ENCODE measurements at places on chromosomes 16 and 17.

GRCh38 chr17:37779554-37779953, 34.7 kb upstream of the HNF1B start:
- DNase-seq, result no peak

GRCh38 chr17:13864521-13864920, 204.8 kb upstream of the COX10 start:
- DNase-seq, result no peak

DNA sequence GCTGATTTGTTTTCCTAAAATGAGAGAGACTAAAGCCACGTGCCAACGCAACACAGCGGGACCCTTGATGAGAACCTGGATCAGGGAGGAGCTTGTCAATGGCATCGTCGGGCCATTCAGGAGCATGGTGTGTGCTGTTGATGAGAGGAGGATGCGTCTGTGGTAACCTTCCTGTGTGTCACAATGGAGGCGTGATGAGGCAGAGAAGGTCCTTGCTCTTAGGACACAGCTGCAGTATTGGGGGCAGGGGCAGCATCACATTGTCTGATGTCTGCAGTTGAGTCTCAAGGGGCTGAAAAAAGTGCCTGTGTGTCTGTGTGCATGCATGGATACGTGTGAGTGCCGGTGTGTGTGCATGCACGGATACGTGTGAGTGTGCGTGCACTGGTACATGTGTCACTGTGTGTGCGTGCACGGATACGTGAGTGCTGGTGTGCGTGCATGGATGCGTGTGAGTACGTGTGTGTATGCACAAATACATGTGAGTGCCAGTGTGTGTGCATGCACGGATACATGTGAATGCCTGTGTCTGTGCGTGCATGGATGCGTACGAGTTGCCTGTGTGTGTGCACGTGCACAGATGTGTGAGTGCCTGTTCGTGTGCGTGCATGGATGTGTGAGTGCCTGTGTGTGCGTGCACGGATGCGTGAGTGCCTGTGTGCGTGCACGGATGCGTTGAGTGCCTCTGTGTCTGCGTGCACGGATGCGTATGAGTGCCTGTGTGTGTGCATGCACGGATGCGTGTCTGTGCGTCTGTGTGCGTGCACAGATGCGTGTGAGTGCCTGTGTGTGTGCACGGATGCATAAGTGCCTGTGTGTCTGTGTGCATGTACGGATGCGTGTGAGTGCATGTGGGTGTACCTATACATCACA, 39.3 kb downstream of the BAIAP2 start:
- no peak for DNase-seq

DNA sequence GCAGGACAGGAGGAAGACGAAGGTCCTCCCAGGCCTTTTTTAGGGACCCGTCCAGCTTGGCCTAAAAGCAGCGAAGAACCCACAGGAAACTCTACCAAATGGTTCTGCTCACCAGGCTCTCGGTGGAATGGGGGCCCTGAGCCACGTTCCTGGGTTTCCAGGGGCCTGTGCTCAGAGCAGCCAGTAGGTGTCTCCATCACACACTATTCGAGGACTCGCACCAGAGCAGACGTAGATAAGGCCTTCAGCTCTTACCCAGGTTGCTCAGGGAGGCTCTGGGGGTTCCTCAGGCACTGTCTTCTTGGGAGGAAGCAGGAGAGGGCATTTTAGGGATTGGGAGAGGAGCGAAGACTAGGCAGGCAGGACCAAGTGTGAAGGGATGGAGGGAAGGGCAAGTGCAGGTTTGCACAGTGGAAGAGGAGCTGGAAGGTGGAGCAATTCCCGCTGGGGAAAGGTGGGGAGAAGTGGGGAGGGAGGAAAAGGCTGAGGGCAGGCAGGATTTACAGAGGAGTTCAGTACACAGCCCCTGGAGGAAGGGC, 157.1 kb downstream of the RGS9 start:
- DNase-seq, result peak; percentile 27

GRCh38 chr16:58027161-58027915, 1.8 kb downstream of the MMP15 start:
- DNase-seq, result no peak

GRCh38 chr17:14298221-14298946, 2.5 kb upstream of the HS3ST3B1 start:
- DNase-seq, result no peak

DNA sequence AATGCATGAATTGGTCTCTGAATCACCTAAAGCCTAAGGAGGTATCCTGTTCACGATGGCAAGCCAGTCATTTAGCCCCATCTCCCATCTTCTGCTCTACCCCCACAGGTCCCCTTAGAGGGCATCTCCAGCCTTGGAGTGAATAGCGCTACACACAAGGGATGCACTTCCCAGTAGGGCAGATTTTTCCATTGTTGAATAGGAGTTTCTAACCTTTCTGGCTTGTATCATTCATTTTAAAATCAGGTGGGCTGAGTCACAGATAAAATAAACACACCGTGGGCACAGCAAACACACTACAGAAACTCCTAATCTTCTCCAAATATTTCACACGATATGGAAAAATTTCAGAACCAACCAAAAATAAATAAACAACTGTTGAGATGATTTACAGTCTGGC, 201.2 kb upstream of the NOG start:
- DNase-seq, result no peak

- DNase-seq, result no peak
These were observed 985 bp upstream of the SLFN12 start for GRCh38 chr17:35433075-35433894.

DNA sequence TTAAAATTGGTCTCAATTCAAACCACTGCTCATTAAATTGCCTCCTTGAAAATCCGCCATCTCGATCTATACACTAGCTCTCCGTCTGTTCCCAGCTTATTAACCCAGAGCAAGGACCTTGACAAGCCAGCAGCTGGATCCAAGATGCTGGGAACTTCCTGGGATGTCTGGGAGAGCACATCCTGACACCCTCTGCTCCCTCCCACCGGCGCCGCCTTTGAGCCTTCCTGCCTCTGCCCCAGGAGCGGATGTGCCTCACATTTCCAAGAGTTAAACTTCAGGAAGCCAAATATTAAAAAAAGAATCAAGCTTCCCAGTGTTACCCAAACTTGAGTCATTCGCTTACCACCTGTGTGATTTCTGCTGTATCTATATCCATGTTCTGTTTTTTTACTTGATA, 107.9 kb downstream of the HAPSTR1 start:
- no peak for DNase-seq

DNA sequence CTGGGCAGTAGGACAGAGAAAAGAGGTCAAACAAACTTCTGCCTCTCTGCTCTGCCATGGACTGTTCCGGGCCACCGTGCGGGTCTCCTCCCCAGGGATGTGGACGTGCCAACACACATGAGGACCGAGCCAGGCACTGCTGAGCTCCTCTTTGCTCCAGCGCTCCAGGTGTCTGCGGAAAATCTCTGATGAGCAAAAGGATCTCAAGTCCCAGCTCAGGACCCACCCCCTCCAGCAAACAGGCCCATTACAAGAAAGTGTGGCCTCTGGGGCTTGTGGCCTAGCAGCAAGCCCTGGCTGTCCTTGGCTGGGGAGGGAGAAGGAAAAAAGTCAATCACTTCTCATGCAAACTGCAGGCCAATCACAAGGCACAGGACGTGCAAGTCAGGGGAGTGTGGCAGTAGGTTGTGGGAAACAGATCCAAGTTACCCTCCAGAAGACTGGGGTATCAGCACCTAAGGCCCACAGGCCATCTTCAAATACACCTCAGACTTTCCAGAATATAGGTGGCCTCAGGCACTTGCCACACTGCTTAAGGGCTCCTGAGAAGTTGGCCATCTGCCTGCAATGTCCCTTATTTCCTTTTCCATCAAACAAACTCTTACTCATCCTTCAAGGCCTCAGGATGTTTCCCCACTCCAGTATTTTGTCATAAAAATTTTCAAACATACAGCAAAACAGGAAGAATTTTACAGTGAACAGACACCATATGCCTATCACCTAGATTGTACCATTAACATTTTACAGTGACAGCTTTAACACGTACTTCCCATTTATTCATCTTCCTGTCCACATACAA, 36.0 kb upstream of the SREBF1 start:
- no peak for DNase-seq

GRCh38 chr16:12613131-12613991, 190.3 kb downstream of the CPPED1 start:
- DNase-seq, result no peak

DNA sequence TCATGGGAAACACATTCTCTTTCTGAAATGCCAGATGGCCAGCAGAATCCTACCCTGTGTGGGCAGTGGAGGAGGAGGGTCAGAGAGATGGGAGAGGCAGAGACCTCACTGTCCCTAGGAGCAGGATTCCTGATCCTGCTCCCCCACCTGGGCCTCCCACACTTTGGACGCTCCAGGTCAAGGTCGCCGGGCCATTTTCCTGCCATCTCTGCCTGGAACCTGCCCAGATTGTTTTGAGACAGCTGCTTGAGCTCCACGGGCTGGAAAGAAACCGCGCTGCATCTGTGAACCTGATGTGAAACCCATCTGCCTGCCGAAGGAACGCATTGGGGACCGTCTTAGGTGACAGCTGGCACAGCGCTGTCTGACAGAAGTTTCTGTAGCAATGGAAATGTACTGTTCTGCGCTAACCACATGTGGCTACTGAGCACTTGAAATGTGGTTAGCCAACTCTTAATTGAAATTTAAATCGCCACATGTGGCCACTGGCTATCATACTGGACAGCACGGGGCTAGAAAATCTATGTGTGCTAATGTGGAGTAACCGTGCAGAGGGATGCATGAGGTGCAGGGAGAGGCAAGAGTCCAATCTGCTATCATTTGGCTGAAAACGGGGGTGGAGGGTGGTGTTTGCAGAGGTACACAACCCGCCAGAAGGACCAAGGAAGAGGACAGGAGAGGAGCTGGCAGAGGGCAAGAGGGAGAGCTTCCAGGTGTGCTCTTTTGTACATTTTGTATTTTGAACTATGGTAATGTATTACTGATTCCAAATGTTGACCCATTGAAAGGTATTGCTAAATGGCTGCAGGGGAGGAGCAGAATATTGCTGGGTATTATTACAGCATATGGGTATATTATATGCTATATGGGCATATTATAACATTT, 15.4 kb upstream of the NUBP1 start:
- DNase-seq, result peak; percentile 87

GRCh38 chr17:58993311-58993710, 113.4 kb downstream of the TRIM37 start:
- no peak for DNase-seq

DNA sequence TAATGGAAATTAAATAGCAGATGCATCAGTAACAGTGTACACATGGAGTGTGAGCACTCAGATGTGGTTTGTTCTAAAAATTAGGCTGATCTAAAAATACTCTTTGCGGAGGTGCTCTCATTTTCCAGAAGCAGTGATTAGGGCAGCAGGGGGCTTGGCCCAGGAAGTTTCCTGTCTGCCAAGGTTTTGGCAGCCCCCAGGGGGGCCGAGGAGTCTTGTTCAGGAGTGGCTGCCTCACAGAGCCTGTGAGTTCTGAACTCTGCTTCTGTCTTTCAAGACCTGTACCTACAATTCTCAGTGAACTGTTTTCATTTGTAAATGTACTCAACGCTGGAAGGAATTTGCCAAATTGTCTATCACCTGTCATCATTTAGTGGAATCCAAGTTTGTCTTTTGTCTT, 388.4 kb upstream of the CDH11 start:
- DNase-seq, result no peak

- no peak for DNase-seq
These were observed 45.6 kb downstream of the CNGB1 start for GRCh38 chr16:57925310-57925709.

DNA sequence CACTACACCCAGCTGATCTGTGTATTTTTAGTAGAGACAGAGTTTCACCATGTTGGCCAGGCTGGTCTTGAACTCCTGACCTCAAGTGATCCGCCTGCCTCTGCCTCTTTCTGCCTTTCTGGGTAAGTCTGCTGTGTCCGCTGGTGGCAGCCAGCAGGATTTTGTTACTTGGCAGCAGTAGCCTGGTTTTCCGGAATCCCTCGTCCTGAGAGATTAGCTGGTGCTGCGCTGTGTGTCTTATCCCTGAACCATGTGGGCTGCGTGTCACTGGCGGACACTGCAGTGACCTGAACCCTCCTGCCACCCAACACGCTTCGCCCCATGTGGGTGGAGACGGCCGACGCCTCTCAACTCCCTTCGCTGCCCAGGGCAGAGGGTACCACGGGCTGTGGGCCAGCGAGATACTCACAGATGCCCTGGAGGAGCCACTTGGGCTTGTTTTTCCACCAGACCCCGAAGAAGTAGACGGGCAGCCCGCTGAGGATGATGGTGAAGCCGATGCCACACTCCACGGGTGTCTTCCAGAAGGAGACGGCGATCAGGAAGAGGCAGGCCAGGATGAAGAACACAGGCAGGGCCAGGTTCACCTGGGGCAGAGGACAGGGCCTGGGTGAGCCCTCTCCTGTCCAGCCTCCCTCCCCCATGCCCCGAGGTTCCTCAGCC, 35.2 kb downstream of the SLC7A5 start:
- no peak for DNase-seq

DNA sequence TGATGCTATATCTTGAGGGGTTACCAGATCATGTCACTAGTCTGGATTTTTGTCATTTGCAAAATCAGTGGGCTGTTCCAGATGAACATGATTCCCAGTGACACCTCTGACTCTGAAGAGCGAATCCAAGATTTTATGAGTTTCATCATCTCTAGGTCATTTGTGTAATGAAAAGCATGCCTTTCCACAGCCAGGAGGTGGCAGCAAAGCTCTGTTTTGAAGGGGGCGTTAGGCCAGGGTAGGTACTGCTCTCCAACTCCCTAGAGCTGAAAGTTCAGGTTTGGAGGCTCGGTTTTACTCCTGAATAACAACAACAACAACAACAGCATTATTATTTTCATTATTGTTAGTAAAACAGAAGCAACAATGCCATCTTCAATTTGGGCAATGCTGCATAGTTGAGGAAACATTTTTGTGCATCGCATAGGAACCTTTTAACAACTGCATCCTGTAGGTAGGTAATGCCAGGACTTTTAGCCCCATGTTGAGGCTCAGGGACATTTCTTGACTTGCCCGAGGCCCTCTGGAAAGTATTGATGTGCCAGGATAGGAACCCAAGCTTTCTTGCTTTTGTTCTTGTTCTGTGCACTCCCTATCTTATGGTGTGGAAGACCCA, 77.0 kb downstream of the MYH13 start:
- no peak for DNase-seq

GRCh38 chr16:60363566-60363965, 1629.5 kb upstream of the GOT2 start:
- DNase-seq, result no peak
